ENCODE measurements at places on chromosomes 4 and X.

DNA sequence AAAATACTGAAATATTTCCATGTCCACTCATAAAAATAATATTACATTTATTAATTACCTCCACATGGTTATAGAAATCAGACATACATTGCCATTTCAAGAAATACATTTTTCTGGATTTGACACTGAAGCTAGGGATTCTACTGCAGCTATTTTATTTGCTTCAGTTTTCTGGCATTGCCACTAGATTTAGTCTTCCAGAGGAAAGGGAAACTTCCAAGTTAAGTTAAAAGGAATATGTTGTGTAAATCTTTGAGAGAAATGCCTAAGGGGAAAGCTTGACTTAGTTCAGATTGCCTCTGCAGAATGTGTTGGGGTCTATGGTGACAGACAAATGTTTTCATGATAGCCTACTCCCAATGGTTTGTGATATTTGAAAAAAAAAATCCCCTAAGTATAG, 1631.3 kb downstream of the PCDH18 start:
- DNase-seq = no peak

DNA sequence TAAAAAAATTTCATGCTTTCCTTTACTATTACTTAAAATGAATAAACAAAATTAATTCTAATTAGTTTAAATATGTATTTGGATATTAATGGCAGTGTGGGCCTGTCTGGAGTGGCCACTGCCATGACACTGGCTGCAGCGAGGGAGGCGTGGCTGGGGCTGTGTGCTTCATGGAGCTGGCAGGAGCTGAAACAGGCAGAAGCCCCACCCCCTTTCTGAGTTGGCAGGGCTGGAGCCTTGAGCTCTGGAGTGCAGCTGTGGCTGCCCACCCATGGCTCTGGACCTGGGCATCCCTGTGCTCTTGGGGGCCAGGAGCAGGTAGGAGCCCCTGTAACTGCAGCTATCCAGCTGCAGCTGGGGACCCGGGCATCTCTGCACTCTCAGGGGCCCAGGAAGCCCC, 8.2 kb upstream of the HSD17B11 start:
- DNase-seq = no peak

DNA sequence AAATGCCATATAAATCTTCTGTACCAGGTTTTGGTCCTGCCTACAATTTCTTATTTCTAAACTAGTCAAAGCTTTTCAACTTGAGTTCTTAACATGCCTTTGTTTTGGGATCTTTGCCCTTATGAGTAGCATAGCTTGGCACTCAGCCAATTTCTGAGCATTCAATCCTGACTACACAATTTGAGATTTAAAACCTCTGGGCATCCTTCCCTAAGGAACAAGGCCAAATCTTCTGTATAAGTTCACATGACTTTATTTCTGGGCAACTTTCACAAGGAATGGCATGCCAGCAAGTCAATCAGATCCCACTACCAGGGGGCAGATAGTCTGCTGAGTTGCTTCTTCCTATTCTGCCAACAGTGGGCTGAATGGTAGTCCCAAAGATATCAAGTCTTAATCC, 254.2 kb downstream of the ADAMTS3 start:
- DNase-seq = no peak

- DNase-seq = no peak
These were observed 21.9 kb upstream of the SPON2 start for GRCh38 chr4:1194010-1194900.

- DNase-seq = no peak
These were observed 762.0 kb upstream of the MAGEB2 start for GRCh38 chrX:29453333-29453732.

- no peak for DNase-seq
These were observed 71.5 kb downstream of the ANAPC4 start for GRCh38 chr4:25448379-25449109.

GRCh38 chr4:2685541-2685940, 70.6 kb downstream of the TNIP2 start:
- DNase-seq = no peak

DNA sequence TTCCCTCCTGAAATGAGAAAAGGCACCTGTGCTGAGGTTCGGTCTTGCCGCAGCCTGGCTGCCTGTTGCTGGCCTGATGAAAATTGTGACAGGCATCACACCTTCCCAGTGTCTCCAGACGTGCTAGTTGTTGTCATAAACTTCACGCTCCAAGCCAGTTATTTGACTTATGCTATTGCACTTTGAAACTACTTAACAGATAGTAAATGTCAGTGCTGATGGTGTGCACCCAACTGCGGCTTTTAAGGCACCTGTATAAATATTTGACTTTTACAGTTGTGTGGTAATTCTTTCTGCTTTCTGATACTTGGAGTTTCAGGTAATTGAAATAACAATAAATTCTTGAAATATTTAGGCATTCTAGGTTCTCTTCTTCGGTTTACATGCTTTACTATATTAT, 1.8 kb downstream of the WWC2 start:
- DNase-seq = no peak

GRCh38 chrX:40157228-40158035, 59.7 kb upstream of the BCOR start:
- DNase-seq = no peak

GRCh38 chr4:173765751-173766150, 235.7 kb upstream of the HAND2 start:
- no peak for DNase-seq

DNA sequence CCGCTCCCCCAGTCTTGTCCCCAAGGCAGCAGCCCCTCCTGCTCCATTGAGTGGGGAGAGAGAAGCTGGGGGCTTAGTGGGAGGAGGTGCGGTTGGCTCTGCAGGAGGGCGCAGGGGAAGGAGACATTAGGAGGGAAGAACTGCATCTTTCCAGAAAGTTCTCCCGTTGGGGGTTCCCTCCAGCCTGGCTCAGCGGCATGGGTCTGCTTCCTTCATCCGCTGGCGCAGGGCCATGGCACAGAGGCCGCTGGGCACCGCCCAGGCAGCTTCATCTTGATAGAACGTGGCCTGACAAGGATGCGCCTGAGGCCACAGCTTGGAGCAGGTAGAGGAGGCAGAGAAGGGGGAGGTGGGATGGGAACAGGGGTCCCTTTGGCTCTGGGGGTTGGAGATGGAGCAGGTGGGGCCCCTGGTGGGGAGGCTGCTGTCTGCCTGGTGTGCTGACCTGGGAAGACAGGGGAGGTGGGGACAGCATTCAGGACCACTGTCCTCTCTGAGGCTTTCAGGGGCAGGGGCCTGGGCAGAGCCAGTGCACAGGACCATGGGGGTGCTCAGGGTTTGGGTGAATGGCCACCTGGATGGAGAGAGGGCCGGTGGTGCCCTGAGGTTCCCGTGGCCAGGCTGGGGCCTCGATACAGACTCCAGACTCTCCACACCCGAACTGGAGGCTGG, 12.1 kb downstream of the DOK7 start:
- no peak for DNase-seq

- DNase-seq = no peak
These were observed 380.7 kb downstream of the ADGRL3 start for GRCh38 chr4:61580721-61581377.

GRCh38 chr4:32249040-32249439, 1528.9 kb downstream of the PCDH7 start:
- DNase-seq = no peak

DNA sequence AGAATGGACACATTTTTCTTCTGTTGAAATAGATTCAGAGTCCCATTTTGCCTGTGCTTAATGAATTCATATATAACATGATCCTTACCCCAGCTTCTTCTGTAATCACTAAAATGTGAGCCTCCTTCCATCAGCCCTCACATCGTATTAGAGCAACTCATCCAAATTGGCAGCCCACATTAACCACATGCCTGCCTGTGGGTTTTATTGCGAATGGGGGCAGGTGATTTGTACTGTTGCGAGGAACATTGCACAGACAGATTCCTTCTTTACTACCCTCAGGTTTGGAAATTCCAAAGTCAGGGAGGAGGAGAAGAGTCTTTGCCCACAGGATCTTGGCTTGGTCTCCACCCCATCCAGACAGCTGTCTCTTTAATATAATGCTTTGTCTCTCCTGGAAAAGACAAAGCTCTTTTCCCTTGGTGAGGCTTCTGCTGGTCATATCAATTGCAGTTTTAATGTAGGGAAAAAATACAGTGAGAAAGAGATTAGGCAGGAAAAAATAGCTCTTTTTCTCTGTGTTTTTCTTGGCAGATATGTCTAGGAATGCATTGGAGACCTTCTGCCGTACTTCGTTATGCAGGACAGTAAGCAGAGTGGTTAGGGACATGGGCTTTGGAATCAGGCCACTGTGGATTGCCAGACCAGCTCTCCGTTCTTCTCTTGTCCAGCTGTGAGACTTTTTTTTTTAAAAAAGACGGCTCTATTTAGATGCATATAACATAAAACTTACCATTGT, 371.2 kb downstream of the AFF2 start:
- DNase-seq = no peak

DNA sequence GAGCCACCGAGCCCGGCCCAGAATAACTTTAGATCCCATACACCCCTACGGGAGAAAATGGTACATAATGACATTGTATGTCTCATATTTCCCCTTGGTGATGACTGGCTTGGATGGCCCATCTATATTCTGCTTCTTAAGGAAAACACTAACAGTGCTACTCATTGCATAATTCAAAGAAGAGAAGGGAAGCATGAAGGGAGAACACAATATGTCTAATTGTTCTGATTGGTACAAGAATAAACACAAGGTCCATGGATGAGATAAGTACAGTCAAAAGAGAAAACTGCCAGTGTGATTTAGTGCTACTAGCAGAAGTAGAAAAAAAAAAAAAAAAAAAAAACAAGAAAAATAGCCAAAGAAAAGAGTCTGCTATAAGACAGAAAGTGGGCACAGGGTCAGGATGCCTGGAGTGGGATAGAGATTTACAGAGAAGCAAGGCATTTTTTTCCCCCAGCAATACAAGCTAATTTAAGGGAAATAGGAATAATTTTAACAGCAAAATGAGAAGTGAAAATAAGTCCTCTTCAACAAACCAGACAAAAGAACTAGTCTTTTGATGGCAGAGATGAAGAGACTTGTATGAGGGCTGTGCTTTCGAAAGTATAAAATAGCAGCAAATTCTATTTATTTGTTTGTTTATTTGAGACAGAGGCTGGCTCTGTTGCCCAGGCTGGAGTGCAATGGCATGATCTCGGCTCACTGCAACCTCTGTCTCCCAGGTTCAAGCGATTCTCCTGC, 96.5 kb upstream of the MAP3K15 start:
- no peak for DNase-seq

DNA sequence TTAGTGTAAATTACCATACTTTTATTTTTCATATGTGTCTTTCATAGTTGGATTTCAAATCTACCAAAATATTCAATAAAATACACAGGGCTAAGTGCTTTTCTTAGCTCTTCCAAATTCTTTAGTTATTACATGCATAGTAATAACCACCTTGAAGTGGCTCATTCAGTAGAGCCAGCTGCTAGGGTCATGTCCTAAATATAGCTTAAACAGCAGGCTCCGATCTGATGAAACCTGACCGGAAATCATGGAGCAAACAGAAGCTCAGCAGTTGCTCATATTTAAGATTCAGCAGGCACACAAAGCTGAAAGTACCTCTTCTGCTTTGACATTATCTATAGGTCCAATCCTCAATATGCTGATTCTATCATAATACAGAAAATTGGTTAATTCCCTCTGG, 1470.4 kb downstream of the ADGRL3 start:
- DNase-seq = no peak

DNA sequence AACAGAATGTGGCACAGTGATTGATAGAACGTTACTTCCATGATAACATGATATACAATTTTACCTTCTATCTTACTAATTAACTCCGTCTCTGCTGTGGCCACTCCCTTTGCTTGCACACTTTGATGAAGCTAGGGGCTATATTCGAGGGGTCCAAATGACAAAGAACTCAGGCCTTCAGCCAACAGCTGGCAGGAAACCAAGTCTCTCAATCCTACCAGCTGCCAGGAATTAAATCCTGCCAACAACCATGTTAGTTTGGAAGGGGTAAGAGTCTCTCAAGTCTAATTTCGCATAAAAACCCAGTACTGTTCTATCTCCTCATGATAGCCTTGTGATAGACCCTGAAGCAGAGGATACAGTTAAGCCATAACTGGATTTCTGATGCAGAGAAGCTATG, 1122.9 kb upstream of the PCDH10 start:
- no peak for DNase-seq

GRCh38 chr4:16843831-16844508, 54.5 kb downstream of the LDB2 start:
- DNase-seq = no peak

DNA sequence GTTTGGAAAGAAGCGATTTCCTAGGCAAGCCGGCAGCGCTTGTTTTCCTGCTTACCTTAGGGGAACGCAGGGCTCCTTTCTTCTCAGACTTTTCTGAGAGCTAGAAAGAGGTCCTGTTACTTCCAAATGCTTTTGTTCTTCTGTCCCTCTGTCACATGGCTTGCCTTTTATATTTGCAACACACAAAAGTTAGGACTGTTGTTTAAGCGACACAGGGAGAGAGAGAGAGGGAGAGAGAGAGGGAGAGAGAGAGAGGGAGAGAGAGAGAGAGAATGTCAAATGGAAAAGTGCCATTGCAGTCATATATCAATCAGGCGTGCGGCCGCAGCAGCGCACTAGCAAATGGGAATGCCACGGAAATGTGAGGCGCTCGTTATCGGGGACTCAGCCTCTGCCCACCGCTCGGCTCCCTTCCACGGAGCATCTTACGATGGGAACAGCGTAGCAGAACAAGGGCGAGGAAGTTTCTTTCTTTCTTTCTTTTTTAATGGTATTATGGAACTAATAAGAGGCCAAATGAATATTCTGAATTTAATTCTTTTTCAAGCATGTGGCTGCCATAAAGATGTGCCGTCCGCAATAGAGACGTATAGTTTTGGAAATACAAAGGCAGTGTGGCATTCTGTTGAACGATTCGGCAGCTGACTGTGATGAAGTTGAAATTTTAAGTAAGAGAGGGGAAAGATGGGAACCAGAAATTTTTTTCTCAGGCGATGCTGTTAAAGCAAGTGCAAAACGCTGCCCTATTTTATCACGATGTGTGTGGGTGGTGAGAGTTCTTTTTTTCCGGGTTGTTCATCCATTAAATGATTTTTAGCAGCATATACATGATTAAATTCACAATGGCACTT, at the start of gene NDP:
Gene NDP (minus strand): TSS at position 142 of the 851 bp plus-strand sequence. CDS start 14,745 bp downstream, outside the sequence.
- no peak for DNase-seq

GRCh38 chr4:26218677-26219605, 101.9 kb upstream of the RBPJ start:
- no peak for DNase-seq

- DNase-seq = peak; percentile 32
These were observed 13.9 kb upstream of the PPEF2 start for GRCh38 chr4:75916091-75916661.

DNA sequence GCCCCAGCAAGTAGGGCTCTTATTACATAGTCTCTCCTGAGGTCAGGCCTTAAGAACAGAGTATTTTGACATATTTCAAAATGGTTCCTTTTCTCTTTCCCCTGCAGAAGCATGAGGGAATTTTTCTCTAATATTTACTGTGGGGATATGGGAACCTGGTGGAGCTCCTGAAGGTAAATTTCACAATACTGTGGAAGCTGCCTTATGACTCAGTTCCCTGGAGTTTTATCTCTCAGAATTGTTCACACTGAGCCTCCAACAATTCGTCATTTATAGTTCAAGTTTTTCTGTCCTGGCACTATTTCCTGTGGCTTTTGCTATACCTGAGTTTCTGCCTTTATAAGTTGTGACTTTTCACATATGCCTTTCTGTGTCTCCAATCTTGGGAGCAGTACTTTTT, 607.2 kb upstream of the NDST4 start:
- no peak for DNase-seq

All from KG1 (cell line).